ENCODE measurements at places on chromosomes 3 and 15.

DNA sequence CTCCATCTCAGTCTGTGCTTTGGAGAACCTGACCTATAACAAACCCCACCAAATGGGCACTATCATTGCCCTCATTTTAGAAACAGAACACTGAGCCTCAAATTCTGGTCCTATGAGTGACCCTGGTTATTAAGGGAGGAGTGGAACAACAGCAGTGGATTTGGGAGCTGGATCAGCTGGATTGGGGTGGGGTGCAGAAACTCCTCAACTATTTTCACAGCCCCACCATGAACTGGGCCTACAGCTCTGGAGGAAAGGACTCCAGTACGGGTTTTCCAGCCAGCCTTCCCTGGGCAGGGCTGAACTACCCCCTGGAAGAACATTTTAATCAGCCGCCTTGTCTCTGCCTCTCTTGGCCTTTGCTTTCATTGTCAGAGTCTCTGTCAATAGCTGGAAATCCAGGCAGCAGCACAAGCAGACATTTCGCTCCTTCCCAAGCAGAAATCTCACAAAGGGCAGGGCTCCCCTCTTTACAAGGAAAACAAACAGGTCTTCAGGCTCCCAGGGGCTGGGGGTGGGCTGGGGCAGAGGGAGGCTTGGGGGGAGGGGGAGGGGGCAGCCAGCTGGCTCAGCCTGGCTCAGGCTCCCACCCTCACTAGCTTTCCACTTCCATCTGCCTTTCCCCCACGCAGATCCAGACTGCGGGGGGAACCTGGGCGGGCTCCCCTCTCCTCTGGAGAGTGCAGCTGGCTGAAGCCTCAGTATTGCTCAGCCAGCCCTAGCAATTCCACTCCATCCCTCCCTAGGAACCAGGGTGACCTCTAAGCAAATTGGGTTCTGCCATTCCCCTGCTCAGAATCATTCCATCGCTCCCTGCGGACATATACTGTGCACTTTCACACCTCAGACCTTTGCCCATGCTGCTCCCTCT, 13.7 kb upstream of the TLE3 start:
- DNase-seq: peak; percentile 88

GRCh38 chr3:66486646-66487045, 14.2 kb downstream of the LRIG1 start:
- DNase-seq: no peak

DNA sequence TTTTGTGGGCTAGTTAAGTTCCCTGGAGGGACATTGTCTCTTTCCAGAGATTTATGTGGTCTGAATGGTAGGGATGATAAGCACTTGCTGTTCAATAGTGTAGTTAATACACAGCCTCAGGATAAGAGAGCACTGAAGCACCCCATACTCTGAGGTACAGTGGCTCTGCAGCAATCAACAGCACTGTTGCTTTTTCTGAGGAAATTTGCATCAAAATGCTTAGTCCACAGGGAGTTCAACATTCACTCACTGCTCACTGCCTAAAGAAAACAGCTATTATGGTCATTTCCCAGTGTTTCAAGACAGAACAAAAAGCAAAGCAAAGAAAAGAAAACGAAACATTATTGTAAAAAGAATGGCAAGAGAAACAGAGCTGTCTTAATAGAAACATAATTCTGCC, 441.9 kb downstream of the PLOD2 start:
- no peak for DNase-seq

DNA sequence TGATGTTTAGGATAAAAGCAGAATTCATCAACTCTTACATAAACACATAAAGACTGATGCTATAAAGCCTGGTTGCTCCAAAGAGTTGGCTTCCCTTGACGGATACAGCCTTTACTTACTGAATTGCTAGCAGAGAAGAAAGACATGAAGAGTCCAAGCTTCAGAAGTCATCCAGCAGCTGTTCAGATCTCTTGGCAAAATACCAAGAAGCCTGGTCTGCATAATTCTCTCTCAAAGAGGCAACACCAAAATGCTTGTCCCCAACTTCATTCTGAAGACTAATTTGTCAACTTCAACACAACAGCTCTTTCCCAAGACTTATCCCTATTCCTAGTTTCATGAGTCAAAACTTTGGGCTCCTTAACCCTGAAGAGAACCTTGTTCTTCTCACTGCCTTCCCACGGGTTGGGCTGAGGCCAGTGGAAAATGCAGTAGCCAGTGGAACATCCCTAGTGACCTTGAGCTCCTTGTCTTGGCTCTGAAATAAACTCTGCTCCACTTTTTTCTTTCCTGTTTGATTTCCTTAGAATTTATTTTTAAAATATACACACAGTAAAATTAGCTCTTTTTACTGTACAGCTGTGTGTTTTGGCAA, 119.2 kb upstream of the THBS1 start:
- no peak for DNase-seq

DNA sequence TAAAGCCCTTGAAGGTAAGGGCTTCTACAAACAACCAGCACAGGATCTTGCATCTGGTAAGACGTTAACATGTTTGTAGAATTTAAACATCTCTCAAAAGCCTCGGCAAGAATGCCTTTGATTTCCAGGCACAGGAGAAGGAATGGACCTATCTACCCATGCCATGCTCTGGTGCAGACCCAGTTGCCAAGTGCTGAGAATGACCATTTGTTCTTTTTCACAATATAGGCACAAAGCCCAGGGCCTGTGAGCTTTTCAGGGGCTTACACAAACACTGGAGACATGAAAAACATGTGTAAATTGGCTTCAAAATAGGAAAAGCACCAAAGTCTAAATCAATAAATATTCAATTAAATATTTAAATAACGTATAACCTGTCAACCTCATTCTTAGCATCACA, 266.9 kb upstream of the TTC14 start:
- peak; percentile 81 for DNase-seq

DNA sequence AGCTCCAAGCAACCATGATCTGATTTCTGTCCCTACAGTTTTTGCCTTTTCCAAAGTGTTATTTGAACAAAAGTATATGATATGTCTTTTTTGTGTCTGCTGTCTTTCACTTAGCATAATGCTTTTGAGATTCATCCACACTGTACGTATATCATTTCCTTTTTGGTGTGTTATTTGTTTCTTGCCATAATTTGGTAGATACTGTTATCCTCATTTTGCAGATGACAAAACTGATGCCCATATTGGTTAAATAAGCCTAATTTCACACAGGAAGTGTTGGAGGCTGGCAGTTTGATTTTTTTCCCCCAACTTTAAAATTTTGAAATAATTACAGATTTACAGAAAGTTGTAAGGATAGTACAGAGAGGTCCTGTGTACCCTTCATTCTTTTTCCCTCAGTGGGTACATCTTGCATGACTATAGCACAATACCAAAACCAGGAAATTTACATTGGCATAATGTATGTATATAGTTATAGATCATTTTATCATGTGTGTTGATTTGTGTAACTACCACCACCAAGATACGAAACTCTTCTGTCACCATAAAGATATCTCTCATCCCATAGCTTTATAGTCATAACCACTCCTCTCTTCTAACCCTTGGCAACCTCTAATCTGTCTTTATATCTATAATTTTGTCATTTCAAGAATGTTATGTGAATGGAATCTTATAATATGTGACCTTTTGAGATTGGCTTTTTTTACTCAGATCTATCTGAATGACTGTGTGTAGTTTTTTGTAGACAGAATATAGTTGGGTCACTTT, 55.6 kb downstream of the RASA2 start:
- no peak for DNase-seq
